ENCODE measurements at places on chromosomes 5 and 9.

- no peak for DNase-seq
These were observed 236.0 kb upstream of the IRX1 start for GRCh38 chr5:3359642-3360041.

- no peak for DNase-seq
These were observed 219.4 kb downstream of the MSX2 start for GRCh38 chr5:174943785-174944184.

- DNase-seq = peak; percentile 95
These were observed 8.4 kb downstream of the GNAQ start for GRCh38 chr9:78023003-78023741.

DNA sequence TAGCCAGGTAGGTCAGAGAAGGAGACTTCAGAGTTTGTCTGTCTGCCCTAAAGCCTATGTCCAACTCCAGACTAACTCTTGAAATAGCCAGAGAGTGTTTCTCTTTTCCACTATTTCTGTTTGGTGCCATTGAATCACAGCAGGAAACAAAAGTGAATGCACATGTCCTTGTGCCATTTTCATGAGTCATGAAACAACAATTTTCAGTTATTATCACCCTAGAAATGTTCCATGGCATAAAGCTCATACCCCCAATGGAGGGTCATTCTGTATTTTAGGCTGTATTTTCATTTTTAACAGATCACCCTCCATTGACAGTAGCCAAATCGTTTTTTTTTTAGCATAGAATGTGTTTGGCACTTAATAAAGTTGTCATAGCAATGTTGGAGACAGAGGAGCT lies 124.7 kb downstream of the PAPPA start:
- no peak for DNase-seq

- DNase-seq = no peak
These were observed 663.8 kb upstream of the KLF4 start for GRCh38 chr9:108153416-108153815.

DNA sequence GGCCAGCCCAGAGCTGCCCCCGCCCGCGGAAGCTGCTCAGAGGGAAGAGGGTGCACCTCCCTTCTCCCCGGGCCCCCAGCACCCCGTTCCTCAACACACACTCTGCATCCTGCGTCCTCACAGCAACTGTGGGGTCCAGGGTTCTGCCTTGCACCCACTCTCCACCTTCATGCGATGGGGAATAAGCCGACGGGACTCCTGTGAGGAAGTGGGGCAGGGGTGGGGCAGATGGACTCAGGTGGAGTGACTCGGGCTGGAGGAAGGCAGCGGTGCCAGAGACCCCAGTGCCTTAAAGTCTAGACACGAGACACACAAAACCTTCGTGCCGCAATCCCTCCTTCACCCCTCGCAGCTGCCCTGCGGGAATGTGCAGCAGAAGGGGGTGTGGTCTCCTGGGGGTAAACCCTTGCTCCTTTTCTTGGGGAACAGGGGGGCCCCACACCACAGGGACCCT lies 8.6 kb downstream of the BRD3 start:
- no peak for DNase-seq

DNA sequence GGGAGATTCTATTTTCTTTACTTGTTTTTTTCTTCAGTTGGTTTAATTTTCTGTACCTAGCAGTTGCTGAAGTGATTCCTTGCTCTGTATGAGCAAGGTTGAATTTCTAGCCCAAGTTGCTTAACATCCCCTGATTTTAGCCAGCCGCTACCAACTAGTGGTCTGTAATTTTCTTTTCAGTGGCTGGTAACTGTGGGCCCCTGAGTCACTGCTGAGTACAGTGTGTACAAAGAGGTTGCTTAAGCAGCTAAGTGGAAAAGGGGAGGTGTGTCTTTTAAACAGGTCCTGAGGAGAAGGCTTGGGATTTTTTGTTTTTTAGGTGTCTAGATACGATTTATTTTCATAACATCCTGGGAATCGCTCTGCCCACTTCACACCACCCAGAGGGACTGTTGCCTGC lies 254.7 kb downstream of the NR3C1 start:
- DNase-seq = no peak

DNA sequence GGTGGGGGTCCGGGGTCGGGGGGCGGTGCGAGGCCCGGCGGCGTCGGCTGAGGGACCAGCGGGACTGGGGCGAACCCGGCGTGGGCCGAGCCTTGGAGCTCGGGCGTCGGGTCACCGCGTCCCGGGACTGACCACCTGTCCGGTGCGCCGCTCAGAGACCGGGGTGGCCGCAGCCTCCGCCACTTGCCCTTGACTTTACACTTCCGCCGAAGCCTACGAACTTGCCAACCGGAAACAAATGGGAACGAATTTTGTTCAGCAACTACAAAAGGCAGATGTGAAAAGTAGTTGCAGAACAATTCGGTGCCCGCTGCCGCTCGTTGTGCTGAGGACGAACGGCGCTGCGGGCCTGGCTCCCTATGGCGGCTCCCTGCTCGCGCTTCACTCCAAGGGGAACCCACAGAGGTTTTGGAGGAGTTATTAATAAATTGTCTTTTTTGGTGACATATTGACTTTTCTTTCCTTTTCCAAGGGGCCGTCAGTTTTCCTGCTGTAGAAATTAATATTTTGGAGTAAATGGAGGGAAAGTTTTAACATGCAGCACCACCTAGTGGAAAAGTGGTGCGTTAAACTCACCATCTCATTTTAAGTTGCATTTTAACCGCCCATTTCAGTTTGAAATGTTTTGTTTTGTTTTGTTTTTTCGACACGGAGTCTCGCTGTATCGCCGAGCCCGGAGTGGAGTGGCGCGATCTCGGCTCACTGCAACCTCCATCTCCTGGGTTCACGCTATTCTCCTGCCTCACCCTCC lies 490 bp downstream of the PCBD2 start:
- peak; percentile 77 for DNase-seq

DNA sequence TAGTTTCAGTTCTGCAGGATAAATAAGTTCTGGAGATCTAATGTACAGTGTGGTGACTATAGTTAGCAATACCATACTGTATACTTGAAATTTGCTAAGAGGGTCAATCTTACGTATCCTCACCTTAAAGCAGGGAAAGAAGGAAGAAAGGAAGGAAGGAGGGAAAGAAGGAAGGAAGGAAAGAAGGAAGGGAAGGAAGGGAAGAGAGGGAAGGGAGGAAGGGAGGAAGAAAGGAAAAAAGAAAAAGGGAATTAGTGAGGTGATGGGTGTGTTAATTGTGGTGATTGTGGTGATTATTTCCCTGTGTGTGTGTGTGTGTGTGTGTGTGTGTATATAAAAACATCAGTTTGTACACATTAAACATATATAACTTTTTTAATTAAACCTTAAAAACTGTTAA lies 242.6 kb upstream of the MSX2 start:
- no peak for DNase-seq

DNA sequence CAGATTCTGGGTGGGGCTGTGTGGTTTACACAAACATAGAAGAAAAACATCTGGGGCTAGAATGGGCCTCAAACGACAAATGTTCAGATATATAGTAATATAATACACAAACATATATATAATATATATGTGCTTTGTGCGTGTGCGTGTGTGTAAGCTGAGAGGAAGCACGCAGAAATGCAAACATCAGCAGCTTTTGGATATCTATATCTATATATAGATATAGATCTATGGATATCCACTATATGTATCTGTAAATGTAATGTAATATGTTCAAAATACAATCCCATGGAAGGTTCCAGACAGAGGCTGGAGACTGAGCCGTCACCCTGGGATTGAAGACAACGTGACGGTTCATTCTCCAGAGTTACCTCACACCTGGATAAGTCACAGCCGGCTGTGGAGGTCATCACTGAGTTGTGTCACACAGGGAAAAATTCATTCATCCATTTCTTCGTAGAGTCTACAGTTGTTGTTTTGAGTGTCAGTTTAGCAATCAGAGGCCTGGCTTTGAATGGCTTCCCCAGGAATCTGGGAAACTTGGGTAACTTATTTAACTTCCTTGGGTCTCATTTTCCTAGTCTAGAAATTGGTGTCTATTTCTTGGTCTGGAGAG lies 123.0 kb upstream of the CPEB4 start:
- DNase-seq = no peak

GRCh38 chr9:35690614-35691333 lies 1.0 kb upstream of the TPM2 start:
- peak; percentile 25 for DNase-seq

GRCh38 chr9:121770415-121771273 lies 119.2 kb downstream of the DAB2IP start:
- DNase-seq = no peak

GRCh38 chr9:37835821-37836220 lies 35.2 kb downstream of the DCAF10 start:
- no peak for DNase-seq

DNA sequence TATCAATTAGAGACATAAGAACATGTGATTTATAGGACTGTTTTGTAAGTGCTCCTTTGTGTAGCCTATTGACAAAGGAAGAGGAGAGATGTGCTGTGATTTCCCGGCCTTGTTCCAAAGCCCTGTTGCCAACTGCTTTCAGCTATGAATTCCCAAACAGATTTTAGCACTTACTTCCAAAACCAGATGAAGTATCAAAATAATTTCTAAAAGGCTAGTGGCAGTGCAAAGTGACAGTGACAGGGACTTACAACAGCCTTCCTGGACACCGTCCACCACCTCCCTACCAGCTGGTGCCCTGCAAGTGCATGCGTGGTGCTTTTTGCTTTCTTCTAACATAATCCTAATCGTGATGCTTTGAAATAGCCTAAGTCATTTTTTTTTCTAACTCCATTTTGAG lies 254.1 kb upstream of the ACTBL2 start:
- DNase-seq = no peak

DNA sequence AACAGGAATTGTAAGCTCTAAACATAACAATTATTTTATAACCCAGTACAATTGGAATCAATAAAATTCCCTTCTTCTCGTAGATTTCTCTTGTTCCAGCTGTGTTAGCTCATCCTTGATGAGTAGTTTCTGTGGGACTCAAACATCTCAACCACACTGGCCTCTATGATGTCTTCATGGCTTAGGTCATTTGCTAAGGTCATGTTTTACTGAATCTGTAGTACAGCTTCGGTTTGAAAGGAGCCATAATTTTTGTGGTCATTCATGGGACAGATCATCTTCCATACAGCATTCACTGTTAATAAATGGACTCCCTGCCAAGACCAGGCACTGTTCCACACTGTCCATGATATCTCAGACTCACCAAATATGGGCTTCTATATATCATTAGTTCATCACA lies 369.0 kb upstream of the RFX3 start:
- DNase-seq = no peak

Data from AML-193 (cell line).